NCI-H187 treated with DMSO at 0.1 percent for 48 hours (cell line): ENCODE measurements at places on chromosomes 3 and 15.

DNA sequence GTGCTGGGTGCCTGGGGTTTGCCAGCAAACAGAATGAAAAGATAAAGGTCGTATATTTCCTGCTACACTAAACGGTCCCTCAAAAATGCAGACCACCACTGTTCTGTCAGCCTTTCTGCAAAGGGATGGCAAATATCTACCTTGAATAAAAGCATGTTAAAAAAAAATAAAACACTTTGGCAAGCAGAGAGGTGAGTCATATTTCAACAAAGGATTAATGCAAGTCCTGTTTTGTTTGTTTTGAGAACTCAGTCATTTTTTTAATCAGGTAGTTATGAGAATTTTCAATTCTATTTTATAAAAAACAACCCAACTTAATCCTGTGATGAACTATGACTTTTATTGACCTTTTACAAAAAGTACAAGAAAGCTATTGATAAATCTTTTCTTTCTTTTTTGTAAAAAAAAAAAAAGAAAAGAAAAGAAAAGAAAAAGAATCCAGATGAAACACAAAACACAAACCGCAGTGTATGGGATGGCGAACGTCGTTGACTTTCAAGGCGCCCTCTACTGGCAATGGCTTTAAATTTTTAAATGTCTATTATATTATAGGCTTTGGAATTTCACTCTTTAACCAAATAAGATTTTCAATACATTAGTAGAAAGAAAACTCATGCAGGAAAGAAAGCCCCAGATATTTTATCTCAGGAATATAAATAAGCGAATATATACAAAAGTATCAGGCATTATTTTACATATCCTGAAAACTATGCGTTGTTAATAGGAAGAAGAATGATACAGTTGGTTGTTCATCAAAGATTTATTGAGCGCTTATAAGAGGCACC, 87.8 kb downstream of the NCEH1 start:
- no peak for DNase-seq

- DNase-seq = no peak
Observed at GRCh38 chr3:105504440-105504951, 137.8 kb downstream of the ALCAM start.

DNA sequence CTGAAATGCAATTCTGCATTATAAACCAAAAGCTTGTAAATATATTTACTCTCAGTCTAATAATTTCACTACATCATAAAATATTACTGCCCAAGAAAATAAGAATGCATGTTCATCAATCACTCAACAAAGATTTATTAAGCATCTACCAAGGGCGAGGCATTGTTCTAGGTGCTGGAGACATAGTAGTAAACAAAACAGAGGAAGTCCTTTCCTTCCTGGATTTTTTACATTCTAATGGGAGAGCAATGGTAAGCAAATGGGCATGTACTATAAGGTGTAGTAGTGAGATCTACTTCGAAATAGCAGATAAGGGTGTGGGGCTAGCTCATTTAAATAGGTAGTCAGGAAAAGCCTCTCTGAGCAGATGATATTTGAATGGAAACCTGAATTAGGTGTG, 10.8 kb upstream of the ZFYVE19 start:
- DNase-seq = no peak

DNA sequence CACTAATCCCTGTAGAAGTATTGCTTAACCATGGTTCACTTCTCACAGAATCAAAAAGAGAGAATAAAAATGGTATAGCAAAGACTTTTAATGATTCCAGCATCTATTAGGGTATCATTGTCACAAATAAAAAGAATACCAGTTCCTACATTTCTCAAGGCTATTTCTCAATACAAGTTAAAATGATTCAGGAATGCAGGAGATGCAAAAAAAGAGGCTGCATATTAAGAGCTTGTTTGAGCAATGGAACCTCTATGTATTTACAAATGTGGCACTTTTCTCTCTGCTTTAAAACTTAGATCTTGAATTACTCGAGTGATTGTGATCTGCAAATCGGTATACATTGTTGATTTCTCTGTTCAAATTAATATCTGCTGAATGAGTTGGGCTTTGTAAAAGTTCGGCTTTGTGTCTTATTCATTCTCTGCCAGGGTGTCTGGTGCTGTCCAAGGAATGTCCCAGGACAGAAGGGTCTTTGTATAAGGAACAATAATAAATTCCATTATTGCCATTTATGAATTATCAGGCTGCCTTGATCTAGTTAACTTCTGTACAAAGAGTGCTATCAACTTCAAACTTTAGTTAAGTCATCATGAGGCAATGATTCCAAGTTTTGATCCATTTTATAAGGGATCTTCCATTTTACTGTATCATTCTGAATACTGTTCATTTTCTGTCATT, 364.2 kb downstream of the RBMS3 start:
- DNase-seq = no peak

- no peak for DNase-seq
Observed at GRCh38 chr15:56963126-56963525, 44.7 kb downstream of the TCF12 start.
